Activated T-cell treated with anti-CD3 and anti-CD28 coated beads, Interleukin-2, amount 50 U/mL, for 48 hours (primary cell): ENCODE measurements at places on chromosomes 12 and 14.
A peak's percentile ranks its signal among the peaks of the same experiment; 100 is the strongest.

DNA sequence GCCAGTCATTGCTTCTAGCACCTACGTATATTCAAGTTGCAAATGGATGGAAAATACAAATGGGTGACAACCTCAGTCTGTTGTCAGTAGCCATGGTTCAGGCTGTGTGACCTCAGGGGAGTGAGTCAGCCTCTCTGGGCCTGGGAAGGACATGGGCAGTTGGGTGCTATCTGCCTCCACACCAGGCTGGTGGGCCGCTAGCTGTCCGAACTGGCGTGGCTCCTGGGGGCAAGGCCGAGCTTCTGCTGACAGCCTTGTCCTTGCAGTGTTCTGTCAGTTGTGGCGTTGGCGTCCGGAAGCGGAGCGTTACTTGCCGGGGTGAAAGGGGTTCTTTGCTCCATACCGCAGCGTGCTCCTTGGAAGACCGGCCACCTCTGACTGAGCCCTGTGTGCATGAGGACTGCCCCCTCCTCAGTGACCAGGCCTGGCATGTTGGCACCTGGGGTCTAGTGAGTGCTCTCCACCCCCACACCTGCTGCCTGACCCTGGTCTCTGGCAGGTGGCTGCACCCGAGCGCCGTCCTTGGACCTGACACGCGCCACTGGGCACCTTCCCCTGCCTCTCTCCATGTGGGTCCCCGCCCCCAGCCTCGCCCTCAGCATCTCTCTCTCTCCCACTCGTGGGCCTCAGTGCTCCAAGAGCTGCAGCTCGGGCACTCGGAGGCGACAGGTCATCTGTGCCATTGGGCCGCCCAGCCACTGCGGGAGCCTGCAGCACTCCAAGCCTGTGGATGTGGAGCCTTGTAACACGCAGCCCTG lies 17.1 kb downstream of the PAPLN start:
- DNase-seq: no peak

DNA sequence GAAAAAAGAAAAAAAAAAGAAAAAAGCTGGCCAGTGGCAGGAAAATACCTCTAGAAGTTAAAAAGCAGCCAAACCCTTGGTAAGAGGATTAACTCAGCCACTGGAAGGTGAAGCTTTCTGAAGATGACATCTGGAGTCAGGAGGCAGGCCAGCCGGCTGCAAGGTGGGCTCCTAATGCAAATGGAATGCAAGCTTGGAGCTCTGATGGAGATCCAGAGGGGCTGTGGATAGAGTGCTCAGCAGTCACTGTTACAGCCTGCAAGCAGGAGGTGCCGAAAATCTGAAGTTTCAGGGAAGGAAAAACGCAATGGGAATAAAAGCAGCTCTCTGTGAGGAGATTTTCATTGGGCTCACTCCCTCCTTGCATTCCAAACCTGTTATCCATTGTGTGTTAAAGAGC lies 41.0 kb downstream of the GSC start:
- no peak for DNase-seq

- peak; percentile 95 for DNase-seq
These were observed 17.4 kb upstream of the CHFR start for GRCh38 chr12:132904718-132905328.

DNA sequence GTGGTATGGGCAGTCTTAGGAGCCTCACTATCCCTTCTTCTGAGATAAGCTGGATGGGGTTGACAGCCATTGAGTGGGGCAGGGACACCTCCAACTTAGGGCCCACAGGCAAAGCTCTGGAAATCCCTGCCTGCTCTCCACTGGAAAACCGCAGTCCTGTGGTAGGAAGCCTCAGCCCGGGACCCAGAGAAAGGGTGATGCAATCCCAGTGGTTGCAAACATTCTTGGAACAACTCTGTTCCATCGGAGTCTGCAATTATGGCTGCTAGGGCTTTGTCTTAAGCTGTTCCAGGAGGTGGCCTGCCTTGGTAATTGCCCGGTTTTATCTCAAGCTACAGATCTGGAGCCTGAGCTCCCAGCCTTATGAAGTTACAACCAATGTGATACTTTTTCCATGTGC lies 133.4 kb downstream of the DICER1 start:
- no peak for DNase-seq

GRCh38 chr14:90072350-90072749 lies 10.6 kb downstream of the KCNK13 start:
- no peak for DNase-seq

- DNase-seq: no peak
These were observed 43.8 kb upstream of the ZDHHC17 start for GRCh38 chr12:76720068-76720467.

DNA sequence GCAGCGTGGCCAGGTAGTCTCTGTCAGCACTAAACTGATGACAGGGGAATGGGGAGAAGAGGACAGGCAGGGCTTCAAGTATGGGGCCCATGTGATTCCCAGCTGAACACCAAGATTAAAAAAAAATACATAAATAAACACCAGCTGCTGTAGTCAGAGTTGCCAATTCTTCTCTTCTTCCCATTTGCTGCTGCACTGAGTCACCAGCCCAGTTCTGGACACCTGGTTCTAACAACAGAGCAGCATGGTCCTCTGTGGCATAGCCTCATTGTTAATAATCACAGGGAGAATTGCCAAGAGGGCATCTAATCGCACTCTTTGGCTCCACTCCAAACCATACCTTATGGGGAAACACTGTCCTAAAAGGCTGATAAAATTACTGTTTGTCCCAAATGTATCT lies 15.1 kb downstream of the PPM1H start:
- no peak for DNase-seq
